ENCODE measurements at places on chromosomes 6 and 20.

DNA sequence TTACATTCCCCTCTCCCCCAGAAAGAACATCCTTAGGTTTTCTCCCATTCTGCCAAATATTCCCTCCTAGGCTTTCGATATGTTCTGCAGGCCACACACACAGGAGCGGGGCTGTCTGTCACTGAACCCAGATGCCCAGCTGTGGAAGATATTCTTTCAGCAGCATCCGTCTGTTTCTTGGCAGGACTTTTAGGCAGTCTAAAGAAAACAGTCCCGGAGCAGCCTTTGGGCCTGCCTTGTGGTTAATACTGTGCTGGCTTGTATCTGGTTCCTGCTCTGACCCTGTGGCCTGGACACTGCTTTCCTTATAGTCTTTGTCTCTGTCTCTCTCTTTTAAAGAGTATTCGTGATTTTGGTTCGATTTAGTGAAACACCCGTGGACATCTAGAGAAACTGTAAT is 94.6 kb upstream of the SUPT3H start:
- DNase-seq: peak; percentile 17

GRCh38 chr20:20293691-20294385 is 74.1 kb upstream of the INSM1 start:
- no peak for DNase-seq

GRCh38 chr6:111626441-111626840 is 20.8 kb upstream of the TRAF3IP2 start:
- no peak for DNase-seq

DNA sequence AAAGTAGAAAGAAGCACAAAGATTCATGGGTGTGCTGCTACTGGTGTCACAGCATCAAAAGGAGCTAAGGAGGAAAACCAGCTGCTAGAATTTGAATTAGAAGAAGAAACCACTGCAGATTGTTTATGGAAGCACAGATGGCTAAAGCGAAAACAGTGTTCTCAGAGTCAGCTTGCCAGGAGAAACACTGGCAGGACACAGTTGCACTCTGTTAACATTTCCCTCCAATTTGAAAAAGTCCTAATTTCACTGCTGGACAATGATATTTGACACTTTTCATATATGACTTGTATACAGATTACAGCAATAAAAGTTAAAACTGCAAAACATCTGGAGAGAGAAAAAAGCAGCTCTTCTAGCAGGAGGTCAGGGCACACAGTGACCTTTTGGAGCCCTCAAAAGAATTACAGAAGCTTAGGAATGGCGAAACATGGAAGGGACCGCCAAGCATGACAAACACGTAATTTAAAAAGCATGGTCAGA is 314.5 kb downstream of the COL12A1 start:
- DNase-seq: no peak

GRCh38 chr6:117919775-117920729 is 13.0 kb downstream of the SLC35F1 start:
- peak; percentile 45 for DNase-seq

DNA sequence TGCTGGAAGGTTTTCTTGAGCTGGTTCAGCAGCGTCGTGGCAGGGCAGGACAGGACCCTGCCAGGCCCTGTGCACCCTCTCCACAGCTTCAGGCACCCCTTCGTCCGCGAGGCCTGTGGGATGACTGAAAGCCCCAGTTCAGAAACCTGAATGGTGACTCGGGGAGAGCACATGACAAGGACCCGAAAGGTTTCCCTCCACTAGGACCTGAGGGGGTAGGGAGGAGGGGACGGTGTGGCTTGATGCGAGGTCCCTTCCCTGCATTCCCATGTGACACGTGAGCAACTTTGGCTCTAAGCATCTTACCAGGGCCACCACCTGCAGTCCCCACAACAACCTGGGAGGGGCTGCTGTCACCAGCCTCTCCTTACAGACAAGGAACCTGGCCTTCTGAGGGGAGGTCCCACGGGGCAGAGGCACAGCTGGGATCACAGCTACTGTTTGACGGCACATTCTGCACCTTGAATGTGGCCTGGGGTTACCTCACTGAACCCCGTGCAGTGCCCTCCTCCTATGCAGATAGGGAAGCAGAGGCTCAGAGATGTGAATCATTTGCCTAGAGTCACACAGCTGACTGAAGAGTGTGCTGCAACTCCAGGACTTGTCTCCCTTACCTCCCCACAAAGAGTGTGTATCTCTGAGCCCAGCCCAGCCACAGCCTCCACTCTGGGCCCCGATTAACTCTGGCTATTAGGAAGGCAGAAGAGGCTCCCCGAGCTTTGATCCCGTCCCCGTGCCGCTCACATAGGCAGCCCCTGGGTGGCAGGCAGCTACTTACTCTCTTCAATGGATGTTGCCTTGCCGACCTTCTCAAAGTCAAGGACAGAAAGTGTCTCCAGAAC is 84.6 kb downstream of the PTPN1 start:
- DNase-seq: no peak

DNA sequence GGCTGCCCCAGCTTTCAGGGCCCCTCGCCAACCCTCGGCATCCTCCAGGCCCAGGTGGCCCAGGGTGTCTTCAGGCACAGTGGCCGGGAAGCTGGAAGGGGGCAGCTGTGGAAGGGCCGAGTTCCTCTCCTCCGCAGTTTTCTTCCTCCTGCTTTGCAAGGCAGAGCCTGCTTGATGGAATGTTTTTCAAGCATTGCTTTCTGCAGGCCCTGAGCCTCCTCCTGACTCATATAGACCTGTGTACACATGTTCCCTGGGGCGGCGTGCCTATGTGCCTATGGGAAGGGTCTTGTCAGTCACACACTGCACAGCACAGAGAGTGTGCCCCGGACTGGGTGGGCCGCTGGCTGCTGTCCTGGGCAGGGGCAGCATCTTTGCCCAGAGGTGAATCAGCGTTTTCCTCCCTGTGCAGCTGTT is 107.5 kb downstream of the ERMARD start:
- DNase-seq: no peak

DNA sequence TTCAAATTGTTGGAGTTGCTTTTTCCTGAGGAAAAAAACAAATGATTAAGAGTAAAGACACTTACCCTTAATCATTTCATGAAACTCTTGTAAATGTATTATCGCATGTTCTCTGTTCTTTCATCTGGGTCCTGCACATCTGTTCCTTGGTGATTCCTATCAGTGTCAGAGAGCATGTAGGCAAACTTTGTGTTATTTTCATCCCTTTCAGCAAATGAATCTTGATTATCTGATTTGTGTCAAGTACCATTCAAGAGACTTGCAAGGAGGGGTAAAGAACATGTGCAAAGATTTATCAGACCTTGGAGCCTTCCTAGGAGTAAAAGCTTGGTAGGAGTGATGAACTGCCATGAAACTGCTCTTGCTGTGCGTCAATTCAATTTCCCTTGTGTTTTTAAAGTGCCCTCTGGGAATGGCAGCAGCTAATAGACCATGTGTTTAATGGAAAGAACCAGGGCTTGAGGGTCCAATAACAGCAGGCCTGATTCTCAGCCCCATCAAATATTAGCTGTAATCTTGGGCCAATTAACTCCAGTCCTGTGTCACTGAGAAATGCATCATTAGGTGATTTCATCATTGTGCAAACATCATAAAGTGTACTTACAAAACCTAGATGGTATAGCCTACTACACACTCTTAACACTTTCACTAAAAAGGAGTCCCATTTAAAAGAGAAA is 118.9 kb upstream of the CEP85L start:
- DNase-seq: no peak

- DNase-seq: no peak
These were observed 730 bp downstream of the PARD6B start for GRCh38 chr20:50731930-50732690.

GRCh38 chr20:23042270-23042669 is 7.2 kb downstream of the SSTR4 start:
- no peak for DNase-seq

DNA sequence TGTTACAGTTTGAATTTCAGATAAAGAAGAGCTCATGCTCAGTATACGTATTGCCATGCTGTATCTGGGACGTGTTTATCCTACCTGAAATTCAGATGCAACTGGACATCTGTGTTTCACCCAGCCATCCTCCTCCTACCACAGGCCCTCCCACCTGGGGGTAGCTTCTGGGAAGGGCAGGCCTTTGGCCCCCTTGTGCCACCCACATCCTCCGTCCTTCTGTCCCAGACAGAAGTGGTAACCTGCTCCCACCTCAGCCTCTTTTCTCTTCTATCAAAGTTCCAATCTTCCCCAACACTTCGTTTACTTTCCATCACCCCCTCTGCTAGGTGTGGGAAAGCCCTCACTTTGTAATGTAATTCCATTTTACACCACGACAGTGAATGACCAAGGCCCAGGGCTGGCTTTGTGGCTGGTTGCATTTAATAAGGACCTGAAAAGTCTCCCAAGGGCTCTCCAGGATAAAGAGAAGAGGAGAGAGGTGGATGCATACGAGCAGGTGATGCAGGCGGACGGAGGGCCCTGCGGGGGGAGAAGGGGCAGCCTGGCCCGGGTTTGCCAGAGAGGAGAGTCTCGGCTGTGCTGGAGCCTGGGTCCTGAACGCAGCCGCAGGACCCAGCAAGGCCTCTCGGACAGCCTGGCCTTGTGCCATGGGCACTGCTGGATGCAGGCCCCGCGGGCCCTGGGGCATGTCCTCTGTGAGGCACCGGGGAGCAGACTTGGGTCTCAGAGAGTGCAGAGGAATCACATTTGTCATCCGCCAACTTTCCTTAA is 98.4 kb downstream of the PSMB1 start:
- DNase-seq: no peak

DNA sequence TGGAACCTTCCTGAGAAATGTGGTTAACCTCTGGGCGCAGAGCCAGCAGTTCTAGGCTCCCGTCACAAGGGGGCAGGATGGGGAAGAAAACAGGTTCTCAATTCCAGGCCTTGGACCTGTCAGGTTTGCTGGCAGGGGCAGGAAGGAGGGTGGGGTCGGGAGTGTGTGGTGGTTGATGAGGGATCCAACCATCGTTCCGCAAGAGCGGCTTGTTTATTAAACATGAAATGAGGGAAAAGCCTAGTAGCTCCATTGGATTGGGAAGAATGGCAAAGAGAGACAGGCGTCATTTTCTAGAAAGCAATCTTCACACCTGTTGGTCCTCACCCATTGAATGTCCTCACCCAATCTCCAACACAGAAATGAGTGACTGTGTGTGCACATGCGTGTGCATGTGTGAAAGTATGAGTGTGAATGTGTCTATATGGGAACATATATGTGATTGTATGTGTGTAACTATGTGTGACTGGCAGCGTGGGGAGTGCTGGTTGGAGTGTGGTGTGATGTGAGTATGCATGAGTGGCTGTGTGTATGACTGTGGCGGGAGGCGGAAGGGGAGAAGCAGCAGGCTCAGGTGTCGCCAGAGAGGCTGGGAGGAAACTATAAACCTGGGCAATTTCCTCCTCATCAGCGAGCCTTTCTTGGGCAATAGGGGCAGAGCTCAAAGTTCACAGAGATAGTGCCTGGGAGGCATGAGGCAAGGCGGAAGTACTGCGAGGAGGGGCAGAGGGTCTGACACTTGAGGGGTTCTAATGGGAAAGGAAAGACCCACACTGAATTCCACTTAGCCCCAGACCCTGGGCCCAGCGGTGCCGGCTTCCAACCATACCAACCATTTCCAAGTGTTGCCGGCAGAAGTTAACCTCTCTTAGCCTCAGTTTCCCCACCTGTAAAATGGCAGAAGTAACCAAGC is 29.6 kb downstream of the SRSF3 start:
- DNase-seq: peak; percentile 80

GRCh38 chr6:53437557-53438202 is 88.9 kb upstream of the ELOVL5 start:
- DNase-seq: peak; percentile 68

DNA sequence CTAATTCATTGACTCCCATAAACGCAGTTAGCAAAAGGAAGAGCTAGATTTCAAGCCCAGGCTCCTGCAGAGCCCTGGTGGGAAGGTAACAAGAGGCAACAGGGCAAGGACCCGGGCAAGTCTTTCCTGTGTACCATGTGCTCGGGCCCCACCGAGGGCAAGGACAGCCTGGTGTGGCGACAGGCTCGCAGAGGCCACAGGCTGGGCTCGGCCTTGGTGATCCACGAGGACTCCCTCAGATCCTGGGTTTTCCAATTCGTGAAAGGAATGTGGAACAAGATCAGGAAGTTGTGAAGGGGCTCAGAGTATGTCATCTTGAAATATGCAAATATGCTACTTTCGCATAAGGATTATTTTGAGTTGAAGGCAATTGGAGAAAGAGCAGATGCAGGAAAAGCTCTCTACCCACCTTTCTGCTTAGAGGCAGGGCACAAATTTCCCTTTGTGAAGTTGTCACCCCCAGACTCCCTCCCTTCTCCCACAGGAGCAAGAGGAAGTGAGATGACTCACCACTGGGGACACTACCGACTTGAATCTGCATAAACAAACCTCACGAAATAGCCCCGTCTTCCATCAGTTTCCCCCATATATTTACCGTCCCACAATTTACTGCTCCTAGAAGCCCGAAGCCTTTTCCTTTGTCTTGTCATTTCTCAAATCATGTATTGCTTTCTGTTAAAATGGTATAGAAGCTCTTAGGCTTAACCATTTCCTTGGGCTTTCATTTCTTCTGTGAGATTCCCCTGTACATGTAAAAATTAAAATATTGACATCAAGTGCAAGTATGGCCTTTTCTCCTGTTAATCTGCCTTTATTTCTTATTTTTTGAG is 79.0 kb downstream of the PSMG4 start:
- no peak for DNase-seq

DNA sequence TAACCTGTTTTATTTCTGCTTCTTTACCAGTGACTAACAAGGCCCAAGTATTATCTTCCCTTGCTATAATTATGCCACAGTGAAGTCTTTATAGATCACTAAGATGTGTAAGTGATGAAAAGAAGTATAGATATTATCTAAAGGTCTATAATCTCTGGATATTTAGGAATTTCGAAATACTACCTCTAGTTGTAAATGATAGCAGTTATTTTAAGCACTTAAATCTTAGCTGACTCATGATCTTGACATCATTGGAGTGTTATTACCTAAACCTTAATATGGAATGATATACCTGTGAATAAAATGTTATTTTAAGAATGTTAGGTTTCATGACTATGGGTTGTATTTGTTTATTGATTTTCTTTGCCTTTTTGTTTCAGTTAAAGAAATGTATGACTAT is 31.5 kb downstream of the CDC40 start:
- no peak for DNase-seq

- DNase-seq: peak; percentile 57
These were observed 5.1 kb downstream of the SOX12 start for GRCh38 chr20:330233-331149.

DNA sequence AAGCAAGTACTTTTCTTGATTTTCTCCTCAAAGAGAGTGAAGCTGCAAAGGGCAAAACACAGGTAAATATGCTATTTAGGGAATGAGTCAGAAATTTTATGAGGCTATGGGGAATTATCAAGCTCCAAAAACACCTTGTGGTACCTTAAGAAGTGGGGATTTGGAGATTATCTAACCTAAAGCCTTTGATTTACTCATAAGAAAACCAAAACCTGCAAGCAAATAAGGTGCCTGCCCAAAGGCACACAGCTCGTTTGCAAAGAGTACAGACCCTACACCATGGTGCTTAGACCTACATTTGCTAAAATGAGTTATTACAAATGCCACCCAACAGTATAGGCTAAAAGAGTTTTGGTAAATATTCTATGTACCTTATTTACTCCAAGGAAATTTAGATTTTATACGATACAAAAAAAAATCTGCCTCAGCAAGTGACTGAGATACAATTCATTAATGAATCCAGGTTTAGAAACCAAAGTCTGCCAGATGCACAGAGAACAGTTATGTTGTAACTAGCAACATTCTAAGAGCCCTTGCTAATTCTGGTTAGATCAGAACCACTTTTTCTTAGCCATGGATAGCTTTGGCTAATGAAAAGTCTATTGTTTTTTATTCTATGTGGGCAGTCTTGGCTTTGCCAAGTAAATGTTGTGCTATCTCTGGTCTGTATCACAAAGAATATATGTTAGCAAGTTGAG is 101.5 kb downstream of the KHDC1L start:
- no peak for DNase-seq

GRCh38 chr6:14656078-14656521 is 538.5 kb downstream of the CD83 start:
- no peak for DNase-seq
